Motor neuron (in vitro differentiated cells): ENCODE measurements at places on chromosomes 2 and 18. TPM values are rescaled to one million over a fixed set of nuclear protein-coding genes. Genes with fewer than 3 reads are reported as not detected.

The PARD6G gene
- 6.6 and 7.7 TPM in 2 replicates for total RNA-seq

The FAM228B gene
- 11.2 and 19.6 TPM in 2 replicates for total RNA-seq

The HOXD3 gene
- total RNA-seq: 47.6 and 49.9 TPM in 2 replicates

The ACKR3 gene
- 66.1 and 66.4 TPM in 2 replicates for total RNA-seq

The REG3A gene
- total RNA-seq: not detected in 2 replicates

The SERPINE2 gene
- 19.6 and 20.1 TPM in 2 replicates for total RNA-seq

The MAP2 gene
- total RNA-seq: 406 and 408 TPM in 2 replicates

The FOSL2 gene
- total RNA-seq: 66.9 and 67.7 TPM in 2 replicates

The GAL3ST2 gene
- total RNA-seq: not detected in 2 replicates

The EPHA4 gene
- total RNA-seq: 13.3 and 14.0 TPM in 2 replicates

The GPR55 gene
- total RNA-seq: 0.22 and 1.9 TPM in 2 replicates

The TET3 gene
- total RNA-seq: 17.9 and 19.2 TPM in 2 replicates

The CDK15 gene
- 0.11 and 0.81 TPM in 2 replicates for total RNA-seq

The POU3F3 gene
- 44.7 and 46.4 TPM in 2 replicates for total RNA-seq

The CENPO gene
- 5.0 and 5.5 TPM in 2 replicates for total RNA-seq

The INHBB gene
- 4.6 and 4.8 TPM in 2 replicates for total RNA-seq

The TEX44 gene
- not detected in 2 replicates for total RNA-seq

The INPP5D gene
- total RNA-seq: 4.5 and 4.9 TPM in 2 replicates

The KCNK3 gene
- 8.1 and 9.1 TPM in 2 replicates for total RNA-seq

The CTNNA2 gene
- total RNA-seq: 92.9 and 94.7 TPM in 2 replicates

The MC2R gene
- 0.14 TPM in 1 of 2 replicates, not detected in the other for total RNA-seq

The ITPRIPL1 gene
- 1.8 and 2.9 TPM in 2 replicates for total RNA-seq

The GRB14 gene
- 0.56 and 0.97 TPM in 2 replicates for total RNA-seq

The ABI2 gene
- 73.4 and 75.9 TPM in 2 replicates for total RNA-seq

The ANKRD62 gene
- total RNA-seq: 0.11 and 0.15 TPM in 2 replicates

The DSEL gene
- 8.2 and 9.6 TPM in 2 replicates for total RNA-seq

The ZNF638 gene
- 183 and 223 TPM in 2 replicates for total RNA-seq

The PDE1A gene
- total RNA-seq: 7.1 and 7.6 TPM in 2 replicates

The GKN2 gene
- not detected in 2 replicates for total RNA-seq

The FAM110C gene
- total RNA-seq: not detected in 2 replicates

The CFC1 gene
- total RNA-seq: not detected in 2 replicates

The CACNB4 gene
- total RNA-seq: 7.1 and 7.6 TPM in 2 replicates

The AQP12B gene
- 0.05 and 0.31 TPM in 2 replicates for total RNA-seq

The ZNF396 gene
- total RNA-seq: 2.6 and 3.3 TPM in 2 replicates

The FAM124B gene
- not detected in 2 replicates for total RNA-seq

The CCDC150 gene
- 2.8 and 4.4 TPM in 2 replicates for total RNA-seq

The SERPINB11 gene
- not detected in 2 replicates for total RNA-seq

The EVA1A gene
- total RNA-seq: 4.3 and 5.2 TPM in 2 replicates
